Right lung (tissue), 10 donors: ENCODE measurements at places on chromosomes 3 and 15.

DNA sequence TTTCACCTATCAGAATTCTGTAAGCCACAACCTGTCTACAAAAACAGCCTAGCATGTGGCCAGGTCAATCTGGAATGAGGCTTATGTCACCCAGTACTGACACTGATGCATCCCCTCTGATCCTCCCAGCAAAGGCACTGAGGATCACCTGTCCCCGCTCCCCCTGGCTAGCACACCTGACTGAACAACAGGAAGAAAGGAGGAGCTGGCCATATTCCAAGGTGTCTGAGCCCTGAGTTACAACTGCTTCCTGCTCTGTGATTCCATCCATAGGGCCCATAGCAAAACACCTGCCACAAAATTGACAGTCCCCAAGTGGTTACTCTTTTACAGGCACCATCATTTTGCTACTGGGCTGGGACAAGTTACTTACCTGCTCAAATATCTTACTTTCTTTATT is 555.5 kb upstream of the CFAP20DC start:
- no peak for DNase-seq

GRCh38 chr3:15151166-15151565 is 52.2 kb upstream of the RBSN start:
- DNase-seq = no peak

- no peak for DNase-seq
Observed at GRCh38 chr3:113560271-113560670, 27.9 kb downstream of the SIDT1 start.

DNA sequence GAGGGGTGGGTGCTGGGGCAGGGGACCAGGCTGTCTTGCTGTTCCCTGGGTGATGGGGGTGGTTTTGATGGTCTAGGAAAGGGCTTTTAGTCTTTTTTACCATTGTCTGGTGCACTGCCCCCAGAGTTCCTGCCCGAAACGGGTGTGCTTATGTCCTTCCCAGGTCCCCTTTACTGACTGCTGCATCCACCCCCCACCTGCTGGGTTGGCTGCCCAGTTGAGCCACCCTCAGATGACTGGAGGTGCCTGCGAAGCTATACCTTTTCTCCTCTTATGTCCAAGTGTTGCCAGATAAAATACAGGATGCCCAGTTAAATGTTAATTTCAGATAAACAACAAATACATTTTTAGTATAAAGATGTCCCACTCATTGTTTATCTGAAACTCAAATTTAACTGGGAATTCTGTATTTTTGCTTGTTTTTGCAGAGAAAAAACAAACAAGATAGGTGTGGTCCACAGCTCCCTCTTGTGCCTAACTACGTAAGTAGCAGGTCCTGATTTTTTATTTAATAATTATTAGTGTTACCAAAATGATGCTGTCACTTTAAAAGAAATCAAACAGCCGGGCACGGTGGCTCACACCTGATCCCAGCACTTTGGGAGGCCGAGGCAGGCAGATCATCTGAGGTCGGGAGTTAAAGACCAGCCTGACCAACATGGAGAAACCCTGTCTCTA is 6.1 kb upstream of the RPP14 start:
- DNase-seq = peak; percentile 15

- no peak for DNase-seq
Observed at GRCh38 chr15:74304431-74304830, 63.0 kb downstream of the CYP11A1 start.

- DNase-seq = no peak
Observed at GRCh38 chr3:143247073-143247472, 127.5 kb downstream of the CHST2 start.

GRCh38 chr3:140545197-140545596 is 132.7 kb upstream of the TRIM42 start:
- no peak for DNase-seq

DNA sequence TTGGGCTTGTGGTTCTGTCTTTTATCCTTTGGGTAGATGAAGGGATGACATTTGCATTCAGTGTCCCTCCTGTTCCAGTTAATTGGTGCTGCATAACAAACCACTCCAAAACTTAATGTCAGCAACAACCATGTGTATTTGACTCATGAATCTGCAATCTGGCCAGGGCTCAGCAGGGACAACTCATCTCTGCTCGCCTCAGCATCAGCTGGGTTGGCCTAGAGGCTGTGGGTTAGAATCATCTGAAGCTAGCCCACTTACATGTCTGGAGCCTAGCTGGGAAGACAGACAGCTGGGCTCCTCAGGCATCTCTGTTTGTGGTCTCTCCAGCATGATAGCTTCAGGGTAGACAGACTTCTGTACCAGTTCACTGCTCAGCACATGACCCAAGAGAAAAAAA is 92.0 kb downstream of the TMEM108 start:
- no peak for DNase-seq
